Fibroblast of skin of back (primary cell): ENCODE measurements at places on chromosomes 3 and 15.

DNA sequence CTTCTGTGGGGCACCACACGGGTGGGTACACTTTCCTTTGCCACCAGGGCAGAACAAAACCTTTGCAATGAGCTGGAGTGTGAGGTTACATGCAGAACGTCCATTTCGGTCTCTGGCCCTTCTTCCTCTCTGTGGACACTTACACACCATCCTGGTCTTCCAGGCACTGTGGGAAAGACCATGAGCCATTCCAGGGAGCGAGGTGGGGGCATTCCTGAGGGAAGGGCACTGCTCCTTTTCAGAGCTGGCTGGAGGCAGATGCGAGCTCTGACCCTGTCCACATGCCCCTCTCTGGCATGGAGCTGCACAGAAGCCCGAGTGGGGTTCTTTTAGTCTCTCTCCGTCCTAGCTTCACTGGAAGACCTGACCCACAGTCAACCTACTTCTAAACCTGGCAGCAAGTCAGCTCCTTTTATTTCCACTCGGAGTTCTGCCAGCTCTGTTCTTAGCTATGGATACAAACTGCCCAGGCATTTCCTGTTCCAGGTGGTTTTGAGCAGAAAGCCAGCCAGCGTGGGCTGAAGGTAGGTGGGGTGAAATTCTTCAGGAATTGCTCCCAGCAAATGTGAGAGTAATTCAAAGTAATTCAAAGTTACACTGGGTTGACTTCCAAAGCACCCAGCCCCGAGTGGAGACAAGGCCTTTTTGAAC is 281.4 kb downstream of the ADAMTS17 start:
- DNase-seq: no peak

GRCh38 chr15:82554351-82554750 is 14.1 kb upstream of the RPS17 start:
- DNase-seq: no peak

DNA sequence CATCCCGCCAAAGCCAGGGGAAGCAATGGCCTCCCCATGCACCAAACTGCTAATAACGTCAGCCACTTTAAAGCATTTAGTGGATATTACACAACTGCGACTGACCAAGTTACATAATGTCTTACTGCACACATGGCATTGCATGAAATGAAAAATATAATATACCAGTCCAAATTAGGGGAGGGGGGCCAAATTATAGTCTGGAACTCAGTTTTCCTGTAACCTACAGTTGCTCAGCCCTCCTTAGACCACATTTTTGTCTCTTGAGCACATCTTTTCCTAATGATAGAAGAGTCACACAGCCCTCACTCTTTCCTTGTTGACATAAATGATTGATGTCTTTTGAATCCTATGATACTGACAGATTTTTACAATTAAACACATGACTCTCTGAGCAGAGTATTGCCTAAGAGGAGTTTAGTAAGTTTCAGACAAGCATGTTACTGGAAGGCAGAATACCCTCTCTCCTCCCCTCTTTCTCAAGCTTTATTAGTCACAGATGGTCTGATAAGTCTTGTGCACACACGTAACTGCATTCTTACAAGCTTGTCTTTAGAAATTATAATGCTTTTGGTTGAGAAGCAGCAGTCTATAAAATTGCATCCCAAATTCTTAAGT is 1.1 kb upstream of the PLD1 start:
- DNase-seq: peak; percentile 96

DNA sequence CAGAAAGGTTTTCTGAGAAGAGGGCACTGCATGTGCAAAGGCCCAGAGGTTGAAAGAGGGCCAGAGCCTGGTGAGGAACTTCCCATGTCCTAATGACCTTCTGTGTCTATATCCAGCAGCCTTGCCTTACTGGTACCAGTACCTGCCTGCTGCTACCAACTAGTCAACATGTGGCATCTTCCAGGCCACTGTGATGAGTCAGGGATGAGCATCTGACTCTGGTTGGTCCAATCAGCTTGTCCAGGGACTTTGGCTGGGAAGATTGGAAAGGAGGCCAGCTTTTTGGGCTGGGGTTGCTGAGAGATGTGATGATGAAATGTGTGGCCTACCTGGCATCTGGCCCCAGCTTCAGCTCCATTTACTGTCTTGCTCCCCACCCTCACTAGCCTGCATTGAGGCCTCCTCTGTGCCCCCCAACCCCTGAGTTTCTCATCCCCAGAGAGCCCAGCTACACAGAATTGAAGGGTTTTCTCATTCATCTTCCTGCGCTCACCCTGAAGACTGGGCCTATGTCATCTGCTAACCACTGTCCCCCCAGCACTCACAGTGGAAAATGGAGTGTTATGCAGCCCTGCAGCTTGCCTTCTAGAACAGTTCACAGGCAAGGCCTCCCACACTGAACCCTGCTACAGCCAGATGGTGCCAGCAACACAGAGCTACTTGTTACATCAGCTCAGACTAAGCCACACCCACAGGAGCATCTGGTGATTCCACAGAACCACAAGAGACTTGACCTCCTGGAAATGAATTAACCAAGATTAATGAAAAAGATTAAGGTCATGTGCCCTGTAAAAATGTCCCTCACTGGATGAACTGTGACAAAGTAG is 1.3 kb upstream of the TWF2 start:
- DNase-seq: peak; percentile 79

DNA sequence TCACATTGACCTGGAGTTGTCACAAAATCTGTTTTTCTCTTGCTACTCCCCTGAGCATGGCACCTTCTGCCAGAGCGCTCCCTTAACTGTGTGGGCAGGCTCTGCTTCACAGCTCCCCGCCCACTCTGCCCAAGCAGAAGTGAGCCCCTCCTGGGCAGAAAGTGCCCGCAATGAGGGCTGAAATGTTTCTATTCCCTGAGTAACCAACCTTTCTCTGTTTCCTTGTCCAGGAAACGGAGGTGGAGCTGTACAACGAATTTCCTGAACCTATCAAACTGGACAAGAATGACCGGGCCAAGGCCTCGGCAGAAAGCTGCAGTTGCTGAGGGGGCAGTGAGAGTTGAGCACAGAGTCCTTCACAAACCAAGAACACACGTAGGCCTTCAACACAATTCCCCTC is 66.3 kb upstream of the ACAD9 start:
- no peak for DNase-seq
